ENCODE measurements at places on chromosomes 2 and 18.

DNA sequence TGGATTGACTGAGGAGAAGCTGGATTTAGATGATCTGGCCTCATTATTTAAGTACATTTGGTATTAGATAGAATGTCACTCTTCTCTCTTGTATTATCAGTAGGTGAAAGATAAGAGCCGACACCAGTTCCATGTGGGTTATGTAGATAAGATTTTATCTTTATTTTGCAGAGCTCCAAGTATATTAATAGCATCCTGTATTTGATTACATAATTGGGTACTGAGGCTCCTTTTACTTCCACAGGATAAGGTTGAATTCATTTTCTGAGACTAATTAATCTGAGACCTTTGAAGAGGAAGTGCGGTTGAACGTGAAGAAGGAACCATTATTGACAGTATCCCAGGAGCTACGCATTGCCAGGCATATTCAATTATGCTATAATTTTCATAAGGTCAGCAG, 32.8 kb upstream of the CD226 start:
- peak; percentile 36 for DNase-seq

DNA sequence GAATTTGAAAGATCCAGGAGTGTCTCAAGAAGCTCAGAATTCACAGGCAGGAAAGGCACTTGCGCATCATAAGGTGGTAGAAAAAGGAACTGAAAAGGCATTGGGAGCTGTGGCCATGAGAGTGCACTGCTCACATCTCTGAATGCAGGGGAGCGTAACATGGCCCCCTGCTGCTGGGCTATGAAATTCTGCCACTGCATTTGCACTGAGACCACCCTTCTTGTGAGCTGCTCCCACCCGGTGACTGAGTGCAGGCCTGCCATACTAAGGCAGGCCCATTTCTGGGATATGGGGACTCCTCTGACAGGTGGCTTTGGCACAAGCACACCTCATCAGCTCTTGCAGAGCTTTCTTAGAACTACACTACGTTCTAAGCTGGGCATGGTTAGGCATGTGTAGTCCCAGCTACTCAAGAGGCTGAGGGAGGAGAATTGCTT, 25.3 kb upstream of the STARD7 start:
- DNase-seq = no peak

GRCh38 chr2:175793648-175794047, 208.4 kb downstream of the LNPK start:
- DNase-seq = no peak

DNA sequence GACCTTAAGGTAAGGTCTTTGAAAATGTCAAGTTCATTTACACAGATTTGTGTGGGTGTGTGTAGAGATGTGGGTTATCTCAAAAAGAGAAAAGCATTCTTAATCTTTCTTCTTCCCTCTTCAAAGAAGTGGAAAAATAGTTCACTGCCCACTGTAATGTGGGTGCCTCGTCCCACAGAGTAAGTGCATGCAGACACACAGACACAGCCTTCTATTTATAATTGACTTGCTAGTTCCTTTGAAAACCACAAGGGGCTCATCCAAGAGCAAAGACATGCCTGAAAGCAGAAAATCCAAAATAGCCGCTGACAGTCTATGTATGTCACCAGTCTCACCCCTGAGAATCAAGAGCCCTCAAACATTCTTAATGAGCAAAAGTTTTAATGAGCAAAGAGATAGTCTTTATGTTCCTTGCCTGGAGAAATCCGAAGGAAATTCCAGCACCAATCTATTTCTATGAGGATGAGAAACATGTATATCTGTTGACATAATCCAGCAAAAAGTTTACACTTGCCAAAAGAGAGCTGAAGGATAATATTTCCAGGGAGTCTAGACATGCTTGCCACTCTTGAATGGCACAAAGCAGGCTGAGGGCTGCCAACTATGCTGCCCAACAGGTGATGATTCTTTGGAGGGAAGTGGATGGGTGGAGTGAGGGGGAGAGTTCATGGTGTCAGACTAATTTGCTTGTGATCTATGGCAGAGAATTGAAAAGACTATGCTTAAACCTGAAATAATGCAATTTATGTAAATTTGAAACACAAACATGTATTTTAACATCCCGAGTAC, 93.9 kb downstream of the ACVR1 start:
- DNase-seq = peak; percentile 14

- no peak for DNase-seq
Observed at GRCh38 chr2:9761577-9761976, 81.7 kb upstream of the TAF1B start.

DNA sequence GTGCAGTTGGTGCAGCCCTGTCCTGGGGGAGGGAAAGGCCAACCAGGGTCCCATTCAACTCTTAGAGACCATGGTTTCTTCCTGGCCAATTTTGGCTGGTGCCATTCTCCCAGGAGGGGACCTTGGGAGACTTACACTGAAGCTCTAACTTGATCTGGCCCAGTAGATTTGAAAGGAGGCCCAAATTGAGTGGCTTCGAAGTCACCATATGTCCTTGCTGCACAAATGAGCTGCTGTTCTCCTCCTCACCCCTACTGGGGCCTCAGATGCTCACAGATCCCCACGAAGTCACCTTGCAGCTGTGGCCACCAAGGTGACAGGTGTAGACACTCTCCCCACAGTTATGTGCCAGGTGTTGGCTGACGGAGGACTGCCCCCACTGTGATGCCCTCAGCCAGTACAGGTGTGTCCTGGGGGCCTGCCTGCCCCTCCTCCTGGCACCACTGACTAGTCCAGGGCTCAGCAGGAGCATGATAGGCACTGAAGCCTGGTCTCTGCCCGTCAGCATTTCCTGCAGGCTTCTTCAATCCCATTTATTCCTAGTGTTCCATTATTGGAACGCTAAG, 4.7 kb upstream of the C2orf72 start:
- no peak for DNase-seq

GRCh38 chr2:120269076-120269744, 16.6 kb downstream of the RALB start:
- DNase-seq = peak; percentile 61

GRCh38 chr18:2588666-2589344, 17.4 kb downstream of the NDC80 start:
- DNase-seq = no peak

- DNase-seq = no peak
Observed at GRCh38 chr2:49351560-49351959, 197.2 kb upstream of the FSHR start.

DNA sequence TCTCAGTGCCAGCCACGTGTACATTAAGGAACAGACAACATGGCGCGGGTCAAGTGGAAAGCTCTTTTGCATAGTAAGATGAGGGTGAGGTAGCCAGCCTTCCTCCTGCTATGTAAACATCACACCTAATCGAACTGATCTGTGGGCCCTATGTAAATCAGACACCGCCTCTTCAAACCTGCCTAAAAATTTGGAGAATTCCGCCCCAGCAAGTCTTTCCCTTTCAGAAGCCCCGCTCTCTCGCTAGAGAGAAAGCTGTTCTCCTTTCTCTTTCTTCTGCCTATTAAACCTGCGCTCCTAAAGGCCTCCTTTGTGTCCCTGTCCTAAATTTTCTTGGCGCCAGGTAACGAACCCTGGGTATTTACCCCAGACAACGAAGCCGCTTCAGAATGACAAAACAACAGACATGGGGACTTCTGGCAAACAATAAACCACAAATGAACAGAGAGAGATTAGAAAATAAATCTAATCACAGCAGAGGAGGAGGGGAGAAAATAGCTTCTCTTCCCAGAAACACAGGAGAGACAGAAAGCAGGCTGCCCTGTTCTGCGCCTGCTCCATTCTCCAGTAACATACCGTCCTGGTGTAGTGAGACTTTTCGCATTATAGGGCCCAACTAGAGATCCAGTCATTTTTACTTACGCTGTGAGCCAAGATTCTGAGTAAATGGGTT, 31.9 kb upstream of the CYP1B1 start:
- DNase-seq = no peak

DNA sequence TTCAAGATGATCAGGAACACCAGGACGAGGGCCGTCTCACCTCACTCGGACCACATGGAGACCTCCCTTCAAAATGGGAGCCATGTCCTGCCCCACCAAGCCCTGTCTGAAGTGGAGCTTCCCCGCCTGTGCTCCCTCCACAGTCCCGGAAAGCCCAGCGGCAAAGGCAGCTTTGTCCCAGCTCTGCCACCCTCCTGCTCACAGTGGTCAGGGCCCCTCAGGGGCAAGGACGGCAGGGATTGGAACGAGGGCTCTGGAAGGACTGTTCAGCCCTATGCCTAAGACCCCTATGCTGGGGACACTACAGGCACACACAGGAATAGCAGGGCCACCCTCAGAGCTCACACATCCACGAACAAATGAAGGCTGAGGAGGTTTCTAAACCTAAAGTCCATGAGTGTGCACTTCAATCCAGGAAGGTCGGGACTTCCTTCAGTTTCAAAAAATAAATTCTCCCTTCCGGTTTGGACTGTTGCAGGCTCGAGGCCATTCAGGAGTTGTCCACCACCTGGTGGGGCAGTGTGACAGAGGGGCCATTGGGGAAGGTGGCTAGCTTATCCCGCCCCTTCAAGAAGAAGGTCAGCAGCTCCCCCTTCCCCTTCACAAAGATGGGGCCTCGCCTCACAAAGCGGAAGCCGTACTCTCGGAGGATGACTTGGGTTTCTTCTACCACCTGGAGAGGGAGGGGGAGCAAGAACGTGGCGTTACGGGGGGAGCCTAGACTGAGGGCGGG, 26.4 kb downstream of the CENPO start:
- no peak for DNase-seq

DNA sequence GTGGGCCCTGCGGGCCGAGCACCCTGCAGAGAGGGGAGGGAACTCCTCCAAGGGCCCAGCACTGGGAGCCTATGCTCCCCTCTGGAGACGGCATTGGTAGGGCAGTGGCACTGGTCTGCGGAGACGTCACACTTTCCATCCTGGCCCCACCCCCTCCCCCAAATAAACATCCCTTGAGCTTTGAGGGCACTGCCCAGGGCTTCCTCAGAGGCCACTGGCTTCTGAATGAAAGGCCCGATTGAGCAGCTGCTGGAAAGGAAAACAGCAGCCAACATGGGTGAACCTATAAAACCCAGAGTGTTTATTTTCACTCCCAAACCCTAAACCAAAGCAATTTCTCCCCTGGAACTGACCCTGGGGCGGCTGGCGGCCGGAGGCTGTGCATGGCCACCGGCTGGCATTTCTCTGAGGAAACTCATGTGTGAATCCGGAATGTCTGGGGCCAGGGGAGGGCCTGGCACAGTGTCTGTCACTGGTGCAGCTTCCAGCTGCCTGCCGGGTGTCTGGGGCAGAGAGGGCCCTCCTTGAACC, 138.9 kb downstream of the DYSF start:
- DNase-seq = no peak

DNA sequence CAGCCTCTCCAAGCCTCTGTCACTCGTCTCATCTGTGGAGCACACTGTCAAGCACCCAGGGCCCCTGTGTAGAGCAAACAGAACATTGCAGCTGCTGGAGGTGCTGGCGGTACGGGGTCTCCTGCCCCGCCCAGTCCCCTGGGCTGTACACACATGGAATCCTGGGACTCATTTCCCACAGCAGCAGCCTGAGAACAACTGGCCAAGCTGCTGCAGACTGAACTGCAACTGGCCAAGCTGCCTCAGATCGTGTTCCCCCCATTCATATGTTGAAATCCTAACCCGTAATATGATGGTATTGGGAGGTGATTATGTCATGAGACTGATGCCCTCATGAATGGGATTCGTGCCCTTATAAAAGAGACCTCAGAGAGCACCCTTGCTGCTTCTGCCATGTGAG, 130.5 kb downstream of the NCK2 start:
- DNase-seq = no peak

DNA sequence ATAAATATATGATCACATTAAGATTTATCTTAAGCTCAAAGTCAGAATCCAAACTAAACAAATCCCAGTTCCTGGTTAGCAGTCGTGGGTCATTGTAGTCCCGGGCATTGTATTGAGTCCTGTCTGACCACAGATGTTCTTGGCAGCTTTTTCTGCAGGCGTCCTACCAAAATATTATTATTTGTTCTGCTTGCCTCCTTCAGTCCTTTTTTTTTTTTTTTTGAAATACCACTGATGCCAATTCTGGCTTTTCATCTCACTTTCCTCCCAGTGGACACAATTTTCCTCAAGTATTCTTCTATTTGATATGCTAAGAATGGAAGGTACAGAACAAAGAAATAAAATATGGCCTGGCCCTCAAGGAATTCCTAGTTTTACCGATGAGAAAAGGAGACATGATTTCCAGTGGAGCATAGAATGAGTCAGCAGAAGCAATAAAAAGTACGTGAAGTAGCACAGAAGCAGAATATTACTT, 151.6 kb downstream of the CSRNP3 start:
- DNase-seq = no peak

DNA sequence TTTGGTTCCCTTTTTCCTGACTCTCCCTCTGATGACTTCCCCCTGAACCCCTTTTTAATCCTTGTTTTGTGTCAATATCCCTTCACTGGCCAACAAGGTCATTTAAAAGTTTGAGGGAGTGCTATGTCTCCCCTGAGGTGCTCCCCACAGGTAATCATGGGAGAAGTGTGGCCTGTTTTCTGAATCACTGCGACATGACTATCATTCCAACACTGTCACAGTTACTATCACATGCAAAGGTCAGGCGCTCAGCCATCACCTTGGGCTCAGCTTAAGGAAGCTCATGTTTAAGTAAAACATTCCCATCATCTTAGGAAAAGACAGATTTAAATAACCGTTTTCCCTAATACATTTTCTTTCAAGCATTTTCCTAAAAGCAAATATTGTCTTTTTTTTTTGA, 20.9 kb upstream of the ACAA2 start:
- no peak for DNase-seq

- no peak for DNase-seq
Observed at GRCh38 chr2:216495656-216496055, 3.0 kb upstream of the RPL37A start.

GRCh38 chr2:51484605-51485004, 452.7 kb upstream of the NRXN1 start:
- DNase-seq = no peak

DNA sequence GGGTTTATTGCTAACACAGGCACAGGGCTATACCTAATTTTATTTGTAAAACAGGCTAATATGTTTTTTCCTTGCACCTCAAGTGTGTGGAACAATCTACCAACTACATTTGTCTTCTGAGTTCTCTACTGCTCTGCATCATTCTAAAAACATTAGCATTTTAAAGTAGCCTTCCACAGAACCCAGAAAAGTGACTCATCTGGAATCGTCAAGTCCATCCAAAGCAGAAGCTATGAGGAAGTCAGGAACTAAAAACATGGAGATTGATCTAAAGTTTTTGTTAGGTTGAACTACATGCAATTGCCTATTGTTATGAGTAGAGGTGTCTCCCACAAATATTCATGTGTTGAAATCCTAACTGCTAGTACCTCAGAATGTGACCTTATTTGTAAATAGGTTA, 70.9 kb downstream of the SUCLG1 start:
- no peak for DNase-seq

GRCh38 chr18:47108998-47109405, 41.3 kb downstream of the HDHD2 start:
- DNase-seq = no peak

DNA sequence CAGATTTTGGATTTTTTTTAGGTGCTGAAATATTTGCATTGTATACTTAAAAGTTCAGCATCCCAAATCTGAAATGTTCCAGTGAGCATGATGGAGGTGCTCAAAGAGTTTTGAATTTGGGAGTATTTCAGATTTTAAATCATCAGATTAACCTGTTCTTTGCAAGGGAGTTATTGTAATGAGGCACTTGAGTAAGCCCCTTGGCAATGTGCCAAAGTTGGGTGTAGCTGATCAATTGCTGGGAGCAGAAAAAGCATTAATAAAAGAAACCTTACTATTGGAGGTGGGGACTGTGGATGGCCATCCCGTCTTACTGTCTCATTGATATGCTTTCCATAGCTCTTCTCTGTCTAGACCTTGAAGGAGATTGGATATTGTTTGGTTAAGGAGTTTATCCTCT, 28.3 kb downstream of the MALT1 start:
- peak; percentile 60 for DNase-seq

Measured in erythroblast (primary cell).